GM23248 (cell line): ENCODE measurements at places on chromosomes 11 and 22. TPM values are rescaled to one million over a fixed set of nuclear protein-coding genes. Genes with fewer than 3 reads are reported as not detected.
A peak's percentile ranks its signal among the peaks of the same experiment; 100 is the strongest.

DNA sequence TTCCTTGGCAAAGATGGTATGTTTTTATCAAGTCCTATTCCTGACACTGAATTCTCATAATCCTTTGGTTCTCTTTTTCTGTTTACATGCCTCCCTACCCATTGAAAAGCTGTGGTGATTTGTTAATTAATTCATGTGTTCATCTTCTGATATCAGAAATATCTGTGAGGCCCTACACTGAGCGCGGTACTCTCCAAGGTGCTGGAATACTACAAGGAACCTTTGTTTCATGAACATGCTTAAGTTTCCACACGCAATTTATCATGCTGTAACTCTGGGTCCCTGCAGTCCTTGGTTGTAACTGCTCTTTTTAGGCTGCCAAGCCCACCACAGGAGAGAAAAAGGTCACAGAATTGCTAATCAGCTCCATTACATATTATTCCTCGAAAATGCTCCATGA is 331.8 kb downstream of the FAT3 start:
- H3K36me3 ChIP-seq, result no peaks in the 10 kb centered on the region
- H3K27ac ChIP-seq, result no peak overlapping the region
- H3K4me1 ChIP-seq, result no peaks in the 10 kb centered on the region
- no peak overlapping the region for H3K4me3 ChIP-seq
- DNase-seq, result peak; percentile 33

The CHEK1 gene
- 16.8 and 23.4 TPM in 2 replicates for total RNA-seq

The UBXN1 gene
- total RNA-seq, result 131 and 135 TPM in 2 replicates

GRCh38 chr11:64787526-64788320 is 9.4 kb upstream of the SF1 start:
- DNase-seq, result peak; percentile 76
- no peaks in the 10 kb centered on the region for H3K27me3 ChIP-seq
- no peaks in the 10 kb centered on the region for H3K4me1 ChIP-seq
- no peak overlapping the region for H3K4me3 ChIP-seq

The LRP4 gene
- 2.0 and 2.9 TPM in 2 replicates for total RNA-seq

DNA sequence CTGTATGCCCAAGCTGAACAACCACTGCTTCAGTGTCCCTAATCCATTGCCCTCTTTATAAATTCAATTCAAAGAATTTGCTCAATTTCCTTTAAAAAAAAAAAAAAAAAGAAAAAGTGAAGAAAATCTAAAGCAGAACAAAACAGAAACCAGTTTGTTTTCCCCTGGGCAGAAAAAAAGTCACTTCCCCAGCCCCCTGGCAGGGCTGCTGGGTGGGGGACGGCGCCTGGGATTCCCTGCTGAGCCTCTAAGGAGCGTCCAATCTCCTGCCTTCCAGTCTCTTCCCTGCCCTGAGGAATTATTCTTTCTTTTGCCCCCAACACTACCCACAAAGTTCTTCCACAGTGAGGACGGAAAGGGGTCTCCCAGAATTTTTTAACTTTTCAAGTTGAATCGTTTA is 23.9 kb downstream of the DKK3 start:
- DNase-seq, result peak; percentile 45
- H3K4me1 ChIP-seq, result peaks cover 81% of the 10 kb centered on the region
- H3K36me3 ChIP-seq, result no peaks in the 10 kb centered on the region

The GSTT2B gene
- total RNA-seq, result 5.3 and 8.7 TPM in 2 replicates

GRCh38 chr11:116185551-116185950 is 587.2 kb downstream of the BUD13 start:
- H3K4me1 ChIP-seq, result no peaks in the 10 kb centered on the region
- H3K27me3 ChIP-seq, result no peaks in the 10 kb centered on the region
- H3K4me3 ChIP-seq, result no peak overlapping the region
- no peaks in the 10 kb centered on the region for H3K36me3 ChIP-seq
- H3K27ac ChIP-seq, result no peak overlapping the region

DNA sequence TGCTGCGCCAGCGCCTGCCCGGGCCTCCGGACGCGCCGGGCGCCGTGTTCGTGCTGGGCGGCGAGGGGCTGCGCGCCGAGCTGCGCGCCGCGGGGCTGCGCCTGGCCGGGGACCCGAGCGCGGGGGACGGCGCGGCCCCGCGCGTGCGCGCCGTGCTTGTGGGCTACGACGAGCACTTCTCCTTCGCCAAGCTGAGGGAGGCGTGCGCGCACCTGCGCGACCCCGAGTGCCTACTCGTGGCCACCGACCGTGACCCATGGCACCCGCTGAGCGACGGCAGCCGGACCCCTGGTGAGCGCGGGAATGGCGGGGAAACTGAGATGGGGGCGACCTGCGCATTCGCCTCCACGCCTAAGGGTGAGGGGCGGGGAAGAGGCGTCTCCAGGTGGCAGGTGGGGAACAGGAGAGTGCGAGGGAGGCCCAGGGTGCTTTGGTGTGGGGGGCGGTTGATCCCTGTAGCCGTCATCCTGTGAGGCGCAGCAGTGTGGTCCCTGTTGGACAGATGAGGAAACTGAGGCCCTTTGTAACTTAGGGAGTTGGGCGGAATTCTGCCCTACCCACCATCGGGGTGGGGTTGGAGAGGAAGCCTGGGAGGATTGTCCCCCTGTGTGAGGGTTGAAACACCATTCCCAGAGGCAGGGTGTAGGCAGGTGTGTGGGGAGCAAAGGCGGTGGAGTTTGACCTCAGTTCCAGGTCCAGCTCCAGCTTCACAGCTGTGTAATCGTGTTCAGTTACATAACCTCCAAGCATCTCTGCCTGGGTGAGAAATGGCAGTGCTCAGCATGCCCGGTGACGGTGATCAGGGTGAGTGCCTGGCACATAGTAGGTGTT is 758 bp downstream of the PDXP start:
- H3K4me1 ChIP-seq, result peaks cover 35% of the 10 kb centered on the region
- H3K27ac ChIP-seq, result no peak overlapping the region
- peak overlapping the region; percentile 86 for H3K4me3 ChIP-seq
- H3K36me3 ChIP-seq, result no peaks in the 10 kb centered on the region

DNA sequence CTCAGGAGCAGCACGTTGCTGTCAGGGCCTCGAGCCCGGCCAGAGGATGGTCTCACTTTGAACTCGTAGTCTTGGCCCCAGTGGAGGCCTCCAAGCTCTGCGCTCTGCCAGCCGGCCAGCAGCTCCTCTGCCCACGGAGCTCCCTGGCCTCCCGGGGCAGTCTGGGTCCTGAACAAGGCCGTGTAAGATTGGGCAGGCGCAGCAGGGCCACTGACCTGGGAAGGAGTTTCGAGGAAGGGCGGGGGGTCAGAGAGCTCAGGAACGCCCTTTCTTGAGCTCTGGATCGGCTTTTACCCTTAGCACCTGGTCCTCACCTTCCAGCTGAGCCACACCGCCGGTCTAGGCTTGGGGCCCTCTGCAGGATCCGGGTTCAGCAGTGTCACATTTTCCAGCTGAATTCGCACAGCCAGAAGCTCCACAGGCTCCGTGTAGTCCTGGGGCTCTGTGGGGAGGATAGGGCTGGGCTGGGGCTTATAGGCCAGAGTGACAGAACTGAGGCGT is 2.1 kb downstream of the ROBO4 start:
- no peak overlapping the region for H3K27ac ChIP-seq
- no peaks in the 10 kb centered on the region for H3K27me3 ChIP-seq
- H3K36me3 ChIP-seq, result no peaks in the 10 kb centered on the region
- DNase-seq, result no peak

DNA sequence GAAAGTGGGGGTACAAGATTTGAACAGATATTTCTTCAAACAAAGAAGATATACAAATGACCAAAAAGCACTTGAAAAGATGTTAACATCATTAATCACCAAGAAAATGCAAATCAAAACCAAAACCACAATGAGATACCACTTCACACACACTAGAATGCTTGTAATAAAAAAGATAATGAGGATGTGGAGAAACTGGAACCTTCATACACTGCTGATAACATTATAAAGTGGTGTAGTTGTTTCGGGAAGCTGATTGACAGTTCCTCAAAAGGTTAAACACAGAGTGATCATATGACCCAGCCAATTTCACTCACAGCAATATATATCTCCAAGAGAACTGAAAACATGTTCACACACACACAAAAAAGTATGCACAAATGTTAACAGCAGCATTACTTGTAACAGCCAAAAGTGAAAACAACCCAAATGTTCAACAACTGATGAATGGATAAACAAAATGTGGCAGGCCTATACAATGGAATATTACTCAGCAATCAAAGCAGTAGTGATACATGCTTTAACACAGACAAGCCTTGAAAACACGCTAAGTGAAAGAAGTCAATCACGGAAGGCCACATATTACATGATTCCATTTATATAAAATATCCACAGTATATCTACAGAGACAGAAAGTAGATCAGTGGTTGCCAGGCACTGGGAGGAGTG is 15.1 kb downstream of the PITPNB start:
- H3K4me3 ChIP-seq, result no peak overlapping the region
- no peak for DNase-seq
- peaks cover 5% of the 10 kb centered on the region; the same call in 1 of the 2 replicates for H3K4me1 ChIP-seq
- H3K27ac ChIP-seq, result no peak overlapping the region

The VSIG10L2 gene
- total RNA-seq, result not detected in 2 replicates

GRCh38 chr22:31327806-31328543 is 18.2 kb downstream of the PATZ1 start:
- H3K4me1 ChIP-seq, result peaks cover 4% of the 10 kb centered on the region; the same call in 1 of the 2 replicates
- no peak overlapping the region for H3K4me3 ChIP-seq
- 0 out of 2 replicates have a peak, but pooled peaks cover 6% of the 10 kb centered on the region for H3K36me3 ChIP-seq
- no peak for DNase-seq
- H3K27ac ChIP-seq, result no peak overlapping the region

DNA sequence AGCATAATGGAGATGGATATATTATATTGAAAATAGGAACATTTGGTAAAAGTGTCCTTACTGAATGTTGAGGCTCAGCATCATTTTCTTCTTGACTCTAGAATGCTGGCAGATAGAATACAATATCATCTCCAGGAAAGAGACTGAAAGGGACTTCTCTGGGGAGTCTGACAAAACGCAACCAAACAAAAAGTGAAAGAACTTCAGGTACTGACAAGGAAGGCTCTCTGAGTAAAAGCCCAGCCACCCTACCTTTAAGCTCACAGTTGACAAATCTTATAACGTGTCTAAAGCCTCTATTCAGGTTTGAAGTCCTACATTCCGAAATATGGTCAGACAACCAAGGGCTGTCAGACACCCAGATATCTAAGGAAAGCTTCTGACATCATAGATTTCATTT is 590.8 kb downstream of the SOX6 start:
- no peaks in the 10 kb centered on the region for H3K36me3 ChIP-seq
- no peak overlapping the region for H3K4me3 ChIP-seq
- no peak overlapping the region for H3K27ac ChIP-seq
- 0 out of 2 replicates have a peak, but pooled peaks cover 4% of the 10 kb centered on the region for H3K27me3 ChIP-seq
- no peak for DNase-seq

- H3K4me1 ChIP-seq, result no peaks in the 10 kb centered on the region
- H3K36me3 ChIP-seq, result no peaks in the 10 kb centered on the region; the same call in 1 of the 2 replicates
These were observed 96.1 kb upstream of the BID start for GRCh38 chr22:17870407-17870806.

- peak within 1 kb of the TSS; percentile 6; the same call in 1 of the 2 replicates for H3K4me3 ChIP-seq
- DNase-seq, result no peak
- H3K4me1 ChIP-seq, result peaks cover 35% of the 10 kb centered on the region
- H3K27ac ChIP-seq, result peak within 1 kb of the TSS; percentile 58
- H3K36me3 ChIP-seq, result no peaks in the 10 kb centered on the region
- H3K27me3 ChIP-seq, result no peaks in the 10 kb centered on the region
These were observed at the start of gene HEPACAM for GRCh38 chr11:124935548-124936514. Gene HEPACAM (minus strand): TSS chr11:124936047. CDS start chr11:124936006, 41 bp downstream.

- no peak overlapping the region for H3K27ac ChIP-seq
- no peak overlapping the region for H3K4me3 ChIP-seq
- peak; percentile 41 for DNase-seq
- no peaks in the 10 kb centered on the region for H3K27me3 ChIP-seq
- no peaks in the 10 kb centered on the region for H3K36me3 ChIP-seq
These were observed 28.9 kb downstream of the CUL5 start for GRCh38 chr11:108037636-108038035.

The MMP13 gene
- not detected in 2 replicates for total RNA-seq

The RFPL2 gene
- not detected in 2 replicates for total RNA-seq

The KRTAP5-2 gene
- not detected in 2 replicates for total RNA-seq

GRCh38 chr11:66856496-66857233 is at the start of gene LRFN4:
Gene LRFN4 (plus strand): TSS chr11:66857064. CDS start chr11:66857745, 681 bp downstream.
- H3K27me3 ChIP-seq, result no peaks in the 10 kb centered on the region
- H3K4me3 ChIP-seq, result peak within 1 kb of the TSS; percentile 85
- no peaks in the 10 kb centered on the region for H3K36me3 ChIP-seq
- H3K27ac ChIP-seq, result peak within 1 kb of the TSS; percentile 80
- H3K4me1 ChIP-seq, result peaks cover 6% of the 10 kb centered on the region; the same call in 1 of the 2 replicates

The ETS1 gene
- total RNA-seq, result 58.6 and 61.0 TPM in 2 replicates

- H3K36me3 ChIP-seq, result no peaks in the 10 kb centered on the region
- peak overlapping the region; percentile 89 for H3K27ac ChIP-seq
- H3K27me3 ChIP-seq, result no peaks in the 10 kb centered on the region
- DNase-seq, result peak; percentile 80
These were observed 115.9 kb downstream of the FBXO7 start for GRCh38 chr22:32590556-32590955.

The OR5L2 gene
- total RNA-seq, result not detected in 2 replicates

The CECR2 gene
- not detected in 2 replicates for total RNA-seq

GRCh38 chr22:44952863-44953746 is 56.7 kb downstream of the PHF21B start:
- peaks cover 46% of the 10 kb centered on the region for H3K27me3 ChIP-seq
- no peak overlapping the region for H3K4me3 ChIP-seq
- H3K4me1 ChIP-seq, result no peaks in the 10 kb centered on the region
- H3K36me3 ChIP-seq, result no peaks in the 10 kb centered on the region
- no peak overlapping the region for H3K27ac ChIP-seq

GRCh38 chr11:727859-728748 is 19.2 kb upstream of the TALDO1 start:
- peak; percentile 98 for DNase-seq
- no peak overlapping the region for H3K4me3 ChIP-seq
- H3K4me1 ChIP-seq, result peaks cover 18% of the 10 kb centered on the region
- H3K27ac ChIP-seq, result peak overlapping the region; percentile 84

DNA sequence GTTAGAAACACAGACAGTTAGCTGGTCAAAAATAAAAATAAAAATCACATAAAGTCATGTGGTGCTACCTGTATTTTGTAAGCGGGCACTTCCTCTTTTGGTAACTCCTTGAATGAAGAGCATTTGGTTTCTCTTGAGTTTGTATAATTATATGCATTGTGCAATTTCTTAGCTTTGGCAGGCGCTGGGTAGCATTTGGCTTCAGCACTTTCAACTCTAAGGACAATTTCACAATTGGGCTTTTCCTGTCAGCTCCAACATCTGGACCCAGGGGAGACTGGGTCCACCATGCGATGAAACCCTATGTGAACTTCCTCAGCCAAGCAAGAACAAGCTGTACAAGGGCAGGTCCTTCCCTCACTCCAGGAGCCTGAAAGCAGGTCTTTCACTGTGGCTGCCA is 169.1 kb downstream of the RRAS2 start:
- no peak overlapping the region for H3K27ac ChIP-seq
- DNase-seq, result peak; percentile 30
- H3K27me3 ChIP-seq, result 0 out of 2 replicates have a peak, but pooled peaks cover 6% of the 10 kb centered on the region
- H3K4me3 ChIP-seq, result no peak overlapping the region

The RAB36 gene
- total RNA-seq, result 3.5 and 5.8 TPM in 2 replicates
